ENCODE measurements at places on chromosomes 3 and 15. TPM values are rescaled to one million over a fixed set of nuclear protein-coding genes. Genes with fewer than 3 reads are reported as not detected.

DNA sequence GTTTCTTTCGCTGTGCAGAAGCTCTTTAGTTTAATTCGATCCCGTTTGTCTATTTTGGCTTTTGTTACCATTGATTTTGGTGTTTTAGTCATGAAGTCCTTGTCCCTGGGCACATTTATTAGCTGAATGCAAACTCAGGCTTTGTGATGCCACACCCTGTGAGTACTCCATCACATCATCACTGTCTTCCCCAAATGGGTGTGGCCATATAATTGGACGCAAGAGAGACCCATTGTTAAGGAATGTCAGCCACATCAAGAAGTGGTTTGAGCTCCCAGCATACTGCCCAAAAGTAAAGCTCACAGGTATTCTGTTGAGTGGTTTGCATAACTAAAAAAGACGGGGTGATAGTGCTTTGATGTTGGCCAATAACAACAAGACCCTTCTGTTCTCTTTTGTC lies 245.7 kb downstream of the SV2B start:
- DNase-seq, result no peak

GRCh38 chr3:377158-377561 lies 180.6 kb downstream of the CHL1 start:
- no peak for DNase-seq

GRCh38 chr3:116483135-116483534 lies 37.8 kb upstream of the LSAMP start:
- no peak for DNase-seq

DNA sequence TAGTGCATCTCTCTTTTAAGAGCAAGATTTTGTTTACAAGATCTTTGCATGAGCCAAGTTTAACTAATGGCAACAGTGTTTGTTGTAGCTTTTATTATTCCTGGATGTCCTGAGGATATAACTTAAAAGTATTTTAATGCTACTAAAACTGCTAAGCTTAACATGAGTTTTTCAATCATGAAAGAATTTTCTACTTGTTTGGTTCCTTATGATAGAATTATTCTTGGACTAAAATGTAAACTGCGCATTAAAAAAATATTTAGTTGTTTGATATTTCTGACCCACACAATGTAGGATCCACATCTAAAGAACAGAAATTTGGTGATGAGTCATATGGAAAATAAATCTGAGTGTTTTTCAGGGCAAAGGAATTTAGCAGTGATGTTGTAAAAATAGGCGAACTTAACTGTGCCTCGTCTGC lies 70.8 kb downstream of the RAP2B start:
- DNase-seq, result no peak

DNA sequence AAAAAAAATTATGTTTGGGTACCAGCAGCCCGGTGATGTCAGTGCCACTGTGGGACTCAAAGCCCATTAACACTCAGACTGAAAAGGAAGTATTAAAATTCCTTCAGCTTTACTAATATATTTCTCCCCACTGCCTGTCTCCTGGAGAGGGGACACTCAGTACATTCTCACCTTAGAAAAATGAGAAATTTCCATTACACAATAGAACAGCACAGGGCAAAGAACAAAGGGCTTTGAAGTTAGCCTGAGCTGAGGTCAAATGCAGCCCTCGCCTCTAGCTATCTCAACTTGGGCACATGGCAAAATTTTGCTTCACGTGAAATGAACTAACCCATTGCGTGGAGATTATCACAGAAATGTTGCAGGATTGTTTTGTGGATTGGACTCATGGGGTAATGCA lies 80.8 kb downstream of the RARB start:
- DNase-seq, result no peak

- DNase-seq, result no peak
Observed at GRCh38 chr3:115899535-115899934, 276.2 kb downstream of the GAP43 start.

DNA sequence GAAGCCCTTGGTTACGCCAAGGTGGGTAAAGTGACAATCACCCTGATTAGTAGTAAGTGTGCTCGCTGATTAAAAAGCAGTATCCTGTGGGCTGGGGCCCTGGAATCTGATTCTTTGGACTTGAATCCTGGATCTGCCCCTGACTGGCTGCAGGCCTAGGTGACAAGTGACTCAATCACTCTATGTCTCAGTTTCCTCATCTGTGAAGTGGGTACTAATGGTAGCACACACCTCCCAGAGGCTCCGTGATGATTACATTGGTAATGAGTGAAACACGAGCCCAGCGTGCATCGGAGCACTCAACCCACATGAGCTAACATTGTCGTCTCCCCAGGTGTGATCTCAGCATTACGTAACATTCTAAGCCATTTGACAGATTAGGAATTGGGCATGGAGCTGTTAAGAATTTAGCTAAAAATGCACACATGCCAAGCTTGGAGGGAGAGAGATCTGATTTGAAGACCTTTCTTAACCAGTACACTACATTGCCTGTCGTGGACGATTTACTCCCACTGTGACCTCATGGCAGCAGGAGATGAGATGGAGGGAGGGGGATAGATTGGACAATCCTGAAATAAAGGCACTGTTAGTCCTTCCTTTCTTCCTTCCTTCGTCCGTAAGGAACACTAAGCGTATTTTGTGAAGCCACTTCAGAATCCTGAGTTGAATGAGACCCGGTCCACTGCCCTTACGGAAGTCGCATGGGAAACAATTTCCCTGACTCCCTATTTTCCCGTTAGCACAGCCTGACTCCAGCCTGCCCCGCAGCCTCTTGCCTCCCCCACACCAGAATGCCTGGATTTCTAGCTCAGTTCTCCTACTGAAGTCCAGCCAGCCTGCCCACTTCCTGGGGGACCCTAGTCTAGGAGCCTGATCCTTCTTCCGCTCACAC lies 32.1 kb downstream of the MGLL start:
- no peak for DNase-seq

DNA sequence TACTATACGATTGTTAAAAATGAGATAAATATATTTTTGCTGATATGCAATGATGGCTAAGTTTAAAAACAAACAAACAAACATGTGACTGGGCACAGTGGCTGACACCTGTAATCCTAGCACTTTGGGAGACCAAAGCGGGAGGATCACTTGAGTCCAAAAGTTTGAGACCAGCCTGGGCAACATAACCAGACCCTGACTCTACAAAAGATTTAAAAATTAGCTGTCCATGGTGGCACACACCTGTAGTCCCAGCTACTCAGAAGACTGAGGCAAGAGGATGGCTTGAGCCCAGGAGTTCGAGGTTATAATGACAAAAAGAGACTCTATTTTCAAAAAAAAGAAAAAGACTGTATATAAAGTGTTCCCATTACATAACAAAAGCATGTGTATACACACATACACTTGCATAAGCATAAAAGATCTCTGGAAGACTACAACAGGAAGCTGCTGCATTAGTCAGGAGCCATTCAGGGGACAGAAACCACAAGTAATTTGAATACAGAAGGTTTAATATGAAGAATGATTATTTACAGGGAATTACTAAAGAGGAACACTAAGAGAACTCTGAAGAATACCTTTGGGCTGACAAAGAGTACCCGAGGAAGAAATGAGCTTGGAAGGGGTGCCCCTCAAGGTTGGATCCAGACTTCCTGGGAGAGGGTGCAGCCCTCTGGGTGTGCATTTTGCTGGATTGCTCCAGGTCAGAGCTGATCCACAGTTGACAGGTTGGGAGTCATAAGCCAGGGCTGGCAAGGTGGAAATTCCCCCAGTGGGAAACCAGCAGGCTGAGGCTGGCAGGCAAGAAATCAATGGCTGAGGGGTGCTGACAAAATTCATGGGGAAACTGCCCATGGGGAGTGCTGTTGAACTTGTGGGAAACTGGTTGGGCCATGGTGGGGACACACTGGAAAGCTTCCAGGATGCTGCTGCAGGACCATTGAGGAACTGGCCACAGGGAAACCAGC lies 9.3 kb upstream of the TM4SF18 start:
- no peak for DNase-seq

DNA sequence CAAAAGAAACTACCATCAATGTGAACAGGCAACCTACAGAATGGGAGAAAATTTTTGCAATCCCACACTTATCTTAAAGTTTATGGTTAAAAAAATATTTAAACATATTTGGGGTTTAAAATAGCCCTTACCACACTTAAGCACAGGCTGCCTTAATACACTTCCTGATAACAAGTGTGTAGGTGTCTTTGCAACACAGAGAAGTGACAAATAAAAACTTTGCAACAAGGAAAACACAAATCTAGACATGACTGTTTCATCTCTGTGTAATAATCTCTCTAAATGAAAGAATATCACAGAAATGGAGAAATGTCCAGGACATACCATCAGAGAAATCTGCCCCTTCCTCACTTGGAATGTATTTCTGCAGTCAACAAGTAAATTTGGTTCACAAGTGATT lies 464.1 kb upstream of the ARHGEF26 start:
- no peak for DNase-seq

Gene SLC9C1
- polyA plus RNA-seq, result 1.2 TPM

Gene ECE2
- polyA plus RNA-seq, result not detected

Gene GNAT1
- polyA plus RNA-seq, result not detected

- DNase-seq, result no peak
Observed at GRCh38 chr15:62951481-62951880, 91.1 kb upstream of the TPM1 start.

- DNase-seq, result no peak
Observed at GRCh38 chr15:78315686-78316282, 16.4 kb upstream of the SKIC8 start.

Gene NUP210
- 28.9 TPM for polyA plus RNA-seq

Gene FAM81A
- 30.7 TPM for polyA plus RNA-seq

DNA sequence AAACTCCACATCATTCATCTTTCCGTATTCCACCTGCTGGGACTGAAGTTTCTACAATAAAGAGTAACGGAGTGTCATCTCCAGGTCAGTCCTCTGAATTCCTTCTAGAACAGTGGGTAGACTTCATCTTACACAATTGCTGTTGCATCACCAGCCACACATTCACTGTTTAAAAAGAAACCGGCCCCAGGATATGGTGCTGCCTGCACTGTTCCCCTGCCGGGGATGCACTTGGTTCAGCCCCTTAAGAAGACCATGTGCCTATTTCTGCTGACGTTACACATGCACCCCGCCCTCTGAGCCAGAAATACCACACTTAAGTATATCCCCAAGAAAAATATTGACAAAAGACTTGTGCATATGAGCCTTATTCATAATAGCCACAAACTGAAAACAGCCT lies 233.4 kb downstream of the FEZF2 start:
- DNase-seq, result no peak

Gene PKM
- polyA plus RNA-seq, result 696 TPM

Gene RAB27A
- polyA plus RNA-seq, result 21.0 TPM

DNA sequence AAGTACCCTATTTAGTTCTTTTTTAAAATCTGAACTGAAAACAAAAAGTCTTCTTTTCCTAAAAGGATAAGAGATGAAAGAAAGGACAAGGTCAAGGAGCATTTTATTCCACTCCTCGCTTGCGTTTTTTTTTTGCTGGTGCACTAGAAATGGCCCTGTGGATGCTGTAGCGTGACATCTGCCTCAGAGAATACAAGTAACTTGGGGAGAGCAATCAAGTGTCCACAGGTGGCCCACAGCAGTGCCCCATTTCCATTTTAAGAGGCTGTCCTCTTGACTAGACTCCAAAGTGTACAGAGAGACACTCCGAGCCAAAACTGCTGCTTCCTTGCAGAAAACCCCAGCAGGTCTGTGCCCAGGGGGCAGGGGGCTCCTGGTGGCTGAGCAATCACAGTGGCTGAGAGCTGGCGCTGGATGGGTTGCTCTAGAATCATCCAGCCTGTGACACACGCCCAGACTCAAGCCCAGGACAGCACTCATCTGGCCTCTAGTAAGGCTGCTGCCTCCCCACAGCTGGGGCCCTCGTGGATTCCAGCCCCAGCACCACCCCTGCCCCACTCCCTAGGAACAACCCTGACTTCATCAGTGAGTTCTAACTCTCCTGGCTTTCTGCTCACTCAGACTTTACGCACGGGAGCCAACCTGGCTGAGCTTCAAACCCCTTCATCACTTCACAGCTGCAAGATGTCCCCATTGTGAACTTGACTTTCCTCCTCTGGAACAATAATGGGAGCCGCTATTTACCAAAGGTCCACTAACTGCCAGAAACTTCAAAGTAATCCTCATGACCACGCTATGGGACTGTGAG lies 71.1 kb upstream of the SPATA12 start:
- no peak for DNase-seq

DNA sequence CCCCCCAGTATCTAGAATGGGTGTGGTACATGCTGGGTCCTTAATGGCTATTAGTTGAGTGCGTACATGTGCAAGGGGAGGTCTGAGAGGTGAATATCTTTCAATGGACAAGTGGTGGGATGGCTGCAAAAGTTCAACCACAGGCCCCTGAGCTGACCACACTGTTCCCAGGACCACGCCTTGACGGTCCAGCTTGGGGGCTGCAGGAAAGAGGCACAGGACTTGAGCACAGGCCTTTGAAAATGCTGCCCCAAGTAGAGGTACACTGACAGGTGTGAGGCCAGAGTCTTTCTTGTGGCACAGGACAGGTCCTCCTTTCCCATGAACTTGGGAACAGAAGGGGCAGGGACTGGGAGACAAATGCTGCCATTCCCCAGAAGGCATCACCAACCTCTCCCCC lies 24.0 kb downstream of the AMOTL2 start:
- no peak for DNase-seq

DNA sequence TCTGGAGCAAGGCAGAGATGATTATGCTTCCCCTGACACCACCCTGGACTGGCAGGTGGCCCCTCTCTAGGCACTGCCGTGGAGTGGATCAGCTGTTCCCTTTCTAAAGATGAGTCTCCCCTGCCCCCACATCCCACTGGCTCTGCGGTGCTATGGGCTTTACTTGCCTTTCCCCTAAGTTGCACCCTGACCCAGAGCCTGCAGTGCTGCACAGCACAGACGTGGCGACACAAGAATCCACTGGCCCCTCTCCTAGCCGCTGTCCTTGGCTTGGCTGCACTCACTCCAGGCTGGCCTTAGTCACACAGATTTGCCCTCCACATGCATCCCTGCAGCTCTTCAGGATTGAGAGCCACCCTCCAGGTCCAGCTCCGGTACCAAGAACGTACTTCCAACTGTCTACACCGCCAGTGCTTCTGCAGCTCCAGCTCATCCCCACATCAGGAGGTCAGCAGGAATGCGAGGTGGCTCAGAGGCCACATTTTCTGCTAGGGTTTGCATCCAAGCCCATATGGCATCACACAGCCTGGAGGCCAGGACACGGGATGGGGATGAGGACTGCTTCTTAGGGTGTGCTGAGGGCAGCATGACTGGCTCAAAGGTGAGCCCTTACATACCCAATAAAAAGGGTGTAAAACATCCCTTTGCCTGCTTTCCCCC lies 82.4 kb upstream of the RASGRF1 start:
- DNase-seq, result no peak

DNA sequence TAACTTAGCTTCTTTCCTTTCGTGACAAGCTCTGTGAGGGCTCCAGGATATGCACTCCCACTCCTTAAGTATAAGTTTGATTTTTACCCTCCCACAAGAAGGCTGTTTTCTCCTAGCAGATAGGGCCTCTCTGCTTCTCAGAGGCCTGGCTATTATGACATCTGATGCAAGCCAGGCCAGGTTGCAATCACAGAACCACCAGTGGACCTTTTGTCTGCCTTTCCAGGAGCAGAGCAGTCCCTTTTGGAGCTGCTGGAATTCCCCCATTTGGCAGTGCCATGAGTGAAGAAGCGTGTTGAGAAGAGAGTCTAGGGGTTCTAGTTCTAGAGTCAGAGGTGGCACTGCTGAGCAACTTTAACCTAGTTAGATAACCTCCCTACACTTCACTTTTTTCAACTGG lies 1004.3 kb upstream of the SEMA6D start:
- no peak for DNase-seq
